Activated CD8-positive, alpha-beta memory T cell treated with anti-CD3 and anti-CD28 coated beads for 1 hour (primary cell): ENCODE measurements at places on chromosomes 12 and 14.

- DNase-seq = no peak
These were observed 17.4 kb upstream of the PYGL start for GRCh38 chr14:50961605-50962221.

DNA sequence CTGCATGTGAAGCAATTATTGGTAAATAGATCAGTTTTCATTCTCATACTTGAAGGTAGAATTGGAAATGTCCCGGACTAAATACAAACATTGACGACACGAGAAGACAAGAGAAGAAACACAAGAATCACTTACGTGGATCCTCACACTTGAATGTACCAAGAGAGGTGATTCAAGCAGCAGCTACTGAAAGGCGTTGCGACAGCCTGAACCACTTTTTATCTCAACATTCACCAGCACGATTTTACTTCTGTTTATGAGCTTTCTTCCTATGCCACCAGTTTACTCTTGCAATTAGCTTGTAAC, 3.6 kb upstream of the FZD10 start:
- DNase-seq = no peak

DNA sequence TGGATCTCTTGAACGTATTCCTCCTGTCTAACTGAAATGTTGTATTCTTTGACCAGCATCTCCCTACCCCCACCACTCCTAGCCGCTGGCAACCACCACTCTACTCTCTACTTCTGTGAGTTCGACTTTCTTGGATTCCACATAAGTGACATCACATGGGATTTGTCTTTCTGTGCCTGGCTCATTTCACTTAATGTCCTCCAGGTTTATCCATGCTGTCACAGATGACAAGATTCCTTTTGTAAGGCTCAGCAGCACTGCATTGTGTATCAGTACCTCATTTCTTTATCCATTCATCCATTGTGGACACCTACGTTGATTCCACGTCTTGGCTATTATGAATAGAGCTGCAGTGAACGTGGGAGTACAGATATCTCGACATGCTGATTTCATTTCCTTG, 10.5 kb downstream of the PRKAB1 start:
- no peak for DNase-seq

- no peak for DNase-seq
These were observed 249.2 kb downstream of the C12orf50 start for GRCh38 chr12:87779858-87780498.

DNA sequence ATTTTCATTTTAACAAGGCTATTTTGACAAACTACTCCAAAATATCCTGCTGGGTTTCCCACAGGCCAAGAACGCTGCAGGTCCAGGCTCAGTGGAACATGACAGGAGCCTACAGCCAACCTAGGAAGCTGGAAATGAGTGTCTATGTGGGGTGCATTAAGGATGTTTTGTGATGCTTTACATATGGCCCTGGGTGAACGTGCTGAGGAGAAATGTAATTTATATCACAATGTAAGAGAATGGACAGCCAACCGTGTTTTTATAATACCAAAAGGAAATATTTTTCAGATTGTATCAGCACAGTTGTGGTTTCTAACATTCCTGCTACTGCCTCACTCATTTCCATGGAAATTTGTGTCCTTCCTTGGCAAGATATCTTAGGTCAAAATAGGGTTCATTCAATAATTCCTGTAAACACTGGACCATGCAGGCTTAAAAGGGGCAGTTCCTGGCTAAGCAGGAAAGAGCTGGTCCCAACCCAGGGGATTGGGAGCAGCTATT, 51.5 kb downstream of the ST8SIA1 start:
- DNase-seq = no peak

DNA sequence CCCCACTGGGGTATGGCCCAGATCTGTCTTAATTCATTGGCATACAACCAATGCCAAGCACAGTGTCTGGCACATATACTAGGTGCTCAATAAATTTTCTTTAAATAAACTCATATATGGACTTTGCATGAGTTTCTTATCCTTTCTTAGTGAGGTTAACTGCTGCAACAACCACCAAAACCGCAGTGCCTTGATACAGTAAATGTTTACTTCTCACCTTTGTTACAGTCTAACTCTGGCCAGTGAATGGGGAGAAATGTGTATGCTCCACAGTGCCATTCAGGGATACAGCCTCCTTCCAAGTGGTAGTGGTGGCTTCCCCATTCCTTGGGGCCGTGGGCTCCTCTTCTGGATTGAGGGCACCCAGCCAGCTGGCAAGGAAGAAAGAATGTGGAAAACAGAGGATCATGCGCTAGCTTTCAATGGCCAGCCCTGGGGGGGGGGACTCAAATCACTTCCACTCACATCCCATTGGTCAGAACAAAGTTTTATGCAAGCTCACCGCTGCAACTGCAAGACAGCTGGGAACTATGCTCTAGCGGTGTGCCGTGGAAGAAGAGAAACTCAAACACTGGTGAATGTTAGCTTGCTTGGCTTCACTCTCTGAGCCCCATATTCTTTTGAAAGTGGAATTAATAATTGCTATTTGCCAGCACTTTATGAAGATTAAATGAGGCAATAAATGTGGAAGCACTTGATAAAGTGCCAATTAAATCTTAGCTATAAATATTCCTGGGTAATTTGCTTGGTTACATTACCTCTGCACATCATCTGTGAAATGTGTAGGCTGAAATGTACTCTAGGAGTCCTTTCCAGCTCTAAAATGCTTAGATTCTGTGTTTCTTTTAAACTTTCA, 51.0 kb upstream of the SOCS2 start:
- no peak for DNase-seq

GRCh38 chr12:3077572-3078081, 448 bp downstream of the TSPAN9 start:
- DNase-seq = no peak

DNA sequence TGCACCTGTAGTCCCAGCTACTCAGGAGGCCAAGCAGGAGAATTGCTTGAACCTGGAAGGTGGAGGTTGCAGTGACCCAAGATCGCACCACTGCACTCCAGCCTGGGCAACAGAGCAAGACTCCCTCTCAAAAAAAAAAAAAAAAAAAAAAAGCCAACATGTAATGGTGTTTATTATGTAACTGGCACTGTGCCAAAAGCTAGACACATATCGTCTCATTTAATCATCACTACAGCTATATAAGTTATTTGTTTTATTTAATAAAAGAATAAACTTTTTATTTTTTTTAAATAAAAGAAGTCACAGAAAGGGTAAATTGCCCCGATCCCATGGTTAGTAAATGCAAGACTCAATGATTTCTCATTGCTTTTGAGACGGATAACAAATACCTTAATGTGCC, 76.9 kb downstream of the PTCSC3 start:
- no peak for DNase-seq

GRCh38 chr12:24705741-24706358, 243.1 kb downstream of the BCAT1 start:
- no peak for DNase-seq

DNA sequence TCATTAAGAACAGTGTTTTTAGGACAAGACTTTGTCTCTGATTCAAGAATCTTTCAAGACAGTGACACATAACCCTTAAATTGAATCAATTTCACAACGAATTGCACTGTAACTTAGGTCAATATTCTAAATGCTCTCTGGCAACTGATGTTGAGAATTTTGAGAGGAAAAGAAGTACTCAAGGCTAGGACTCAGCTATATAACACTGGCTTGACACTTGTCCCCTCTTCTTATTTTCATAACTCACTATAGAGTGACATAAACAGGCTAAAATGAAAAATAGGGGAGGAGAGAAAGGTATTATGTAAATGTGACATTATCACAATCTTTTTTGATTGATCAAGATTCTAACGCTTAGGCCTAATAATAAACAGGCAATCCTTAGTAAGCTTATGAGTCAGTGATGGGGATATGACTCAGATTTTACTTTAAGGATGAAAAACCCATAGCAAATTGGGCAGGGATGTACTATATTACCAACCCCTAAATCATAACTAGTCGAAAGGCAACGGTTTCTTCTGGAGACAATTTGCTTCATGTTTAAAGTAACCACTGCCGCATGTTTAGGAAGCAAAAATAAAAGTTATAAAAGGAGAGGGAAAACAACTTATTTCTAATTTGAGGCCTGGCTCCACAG, 10.9 kb downstream of the BTG1 start:
- no peak for DNase-seq

GRCh38 chr14:81427348-81428058, 27.4 kb upstream of the STON2 start:
- DNase-seq = no peak

DNA sequence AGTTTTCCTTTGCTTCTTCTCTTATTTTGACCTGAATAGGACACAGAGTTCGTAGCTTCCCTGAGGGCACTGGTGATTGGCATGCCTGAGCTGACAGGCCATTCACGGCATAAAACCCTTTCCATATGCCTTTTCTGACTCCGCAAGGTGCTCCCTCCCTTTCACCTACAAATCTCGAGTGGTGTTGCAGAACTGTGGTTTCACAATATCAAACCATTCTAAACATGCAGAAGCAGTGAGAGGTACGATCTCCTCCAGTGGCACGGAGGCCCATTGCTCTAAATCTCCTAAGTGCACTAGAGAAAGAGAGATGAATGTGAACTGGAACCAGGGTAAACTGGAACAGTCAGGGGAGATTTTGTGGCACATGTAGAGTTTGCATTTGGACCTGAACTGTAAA, 23.9 kb downstream of the CLSTN3 start:
- DNase-seq = no peak

GRCh38 chr12:80714055-80714454, 2.7 kb upstream of the MYF5 start:
- no peak for DNase-seq

GRCh38 chr12:90163975-90164374, 455.3 kb upstream of the ATP2B1 start:
- no peak for DNase-seq

- DNase-seq = no peak
These were observed 18.2 kb downstream of the IFNG-AS1 start for GRCh38 chr12:68007466-68007865.

DNA sequence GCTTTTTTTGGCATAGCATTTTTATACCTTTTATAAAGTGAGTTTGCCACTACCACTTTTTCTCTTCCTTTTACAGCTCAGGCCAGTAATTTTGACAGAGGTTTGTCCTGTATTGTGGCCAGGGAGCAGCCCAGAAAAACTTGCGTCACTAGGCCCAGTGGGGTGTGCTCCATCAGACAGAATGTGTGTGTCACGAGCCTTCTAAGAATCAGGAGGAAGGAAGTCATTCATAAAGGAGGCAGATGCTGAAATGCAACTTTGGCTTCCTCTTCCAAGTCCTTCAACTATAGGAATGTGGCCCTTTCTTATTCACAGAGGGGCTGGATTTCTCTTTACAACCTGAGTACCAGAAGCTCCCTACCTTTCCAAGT, 10.1 kb upstream of the RAB35 start:
- no peak for DNase-seq

GRCh38 chr12:67042697-67043131, 226.4 kb upstream of the CAND1 start:
- no peak for DNase-seq

DNA sequence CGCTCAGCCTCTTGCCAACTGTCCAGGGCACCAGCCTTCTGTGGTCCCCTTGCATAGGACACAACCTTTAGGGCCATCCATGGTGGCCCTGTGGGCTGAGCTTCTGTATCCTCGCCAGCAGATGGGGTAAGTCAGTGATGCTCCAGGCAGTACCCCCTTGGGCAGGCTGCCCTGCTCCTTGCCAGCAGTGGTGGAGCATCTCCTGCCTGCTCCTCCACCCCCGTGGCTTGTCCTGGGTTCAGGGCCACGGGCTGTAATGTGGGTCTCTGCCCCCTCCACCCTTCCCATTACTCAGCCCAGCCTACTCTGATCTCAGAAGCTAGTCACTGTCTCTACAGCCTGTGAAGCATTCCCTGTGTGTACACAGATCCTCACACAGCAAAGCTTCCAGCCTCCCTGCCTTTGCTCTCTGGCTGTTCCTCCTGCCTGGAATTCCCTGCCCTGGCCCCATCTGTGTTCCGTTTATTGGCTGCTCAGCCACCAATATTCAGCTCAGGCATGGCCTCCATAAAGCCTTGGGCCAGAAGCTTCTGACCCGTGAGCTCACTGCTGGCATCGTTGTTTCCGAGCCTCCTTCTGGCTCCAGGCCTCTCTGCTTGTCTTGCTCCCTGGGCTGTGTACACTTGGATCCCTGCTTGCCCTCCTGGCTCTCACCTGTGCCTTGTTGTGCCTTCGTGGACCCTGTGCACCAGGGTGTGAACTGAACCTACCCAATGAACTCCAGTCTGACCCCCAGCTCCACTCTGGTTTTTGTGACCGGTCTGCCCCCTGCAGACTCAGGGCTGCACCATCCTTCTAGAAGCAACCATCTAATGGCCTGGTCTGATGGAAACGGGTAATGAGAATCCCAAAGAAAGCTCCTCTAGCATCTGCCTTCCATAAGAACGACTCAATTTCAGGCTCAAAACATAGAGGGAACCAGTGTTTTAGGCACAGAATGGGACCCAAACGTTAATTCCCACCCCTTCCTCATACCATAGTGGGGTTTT, 177.0 kb upstream of the PRMT8 start:
- no peak for DNase-seq

DNA sequence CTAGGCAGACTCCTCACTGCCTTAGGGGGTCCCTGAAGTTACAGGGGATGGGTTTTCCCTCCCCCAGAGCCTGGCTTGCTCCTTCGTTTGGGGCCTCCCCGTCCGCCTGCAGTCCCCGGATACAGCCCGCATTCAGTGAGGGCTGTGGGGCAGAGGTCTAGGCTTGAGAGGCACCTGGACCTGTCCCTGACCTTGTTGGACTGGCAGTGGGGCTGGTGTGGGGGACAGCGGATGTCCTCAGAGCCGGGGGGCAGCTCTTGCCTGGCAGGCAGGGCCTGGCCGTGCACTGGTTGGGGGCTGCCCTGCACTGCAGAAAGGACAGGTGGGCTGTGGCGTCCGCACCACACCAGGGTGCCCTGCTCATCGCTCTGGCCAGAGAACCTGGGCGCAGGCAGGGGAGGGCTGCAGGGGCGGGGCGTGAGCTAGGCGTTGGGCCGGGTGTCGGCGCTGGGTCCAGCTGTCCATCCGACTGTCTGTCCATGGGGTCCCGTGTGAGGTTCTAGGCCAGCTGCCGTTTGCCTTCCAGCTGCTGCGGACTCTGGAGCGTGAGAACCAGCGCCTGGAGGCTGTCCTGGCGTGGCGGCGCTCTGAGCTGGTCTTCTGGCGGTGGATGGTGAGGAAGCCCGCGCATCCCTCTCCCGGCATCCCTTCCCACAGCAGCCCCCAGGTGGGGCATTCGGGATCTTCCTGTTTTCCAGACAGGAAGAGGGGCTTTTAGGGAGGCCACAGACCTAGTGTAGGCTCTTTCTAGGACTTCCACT, 6.0 kb downstream of the TEDC1 start:
- no peak for DNase-seq

- DNase-seq = no peak
These were observed 51.6 kb upstream of the PIWIL1 start for GRCh38 chr12:130286041-130286440.

- no peak for DNase-seq
These were observed 372.1 kb downstream of the ALG10 start for GRCh38 chr12:34394211-34395055.

DNA sequence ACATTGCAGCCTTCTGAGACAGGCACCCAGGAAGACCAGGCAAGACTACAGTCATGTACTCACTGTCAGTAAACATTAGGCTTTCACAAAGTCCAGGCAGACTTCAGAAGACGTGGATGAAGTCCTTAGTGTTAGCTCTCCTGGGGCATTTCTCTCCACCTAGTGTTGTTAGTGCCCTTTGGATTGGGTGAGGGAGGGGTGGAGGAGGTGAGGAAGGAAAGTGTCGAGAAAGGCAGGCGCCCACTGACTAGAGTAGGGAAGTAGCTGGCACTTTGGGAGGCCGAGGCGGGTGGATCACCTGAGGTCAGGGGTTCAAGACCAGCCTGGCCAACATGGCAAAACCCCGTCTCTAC, 20.2 kb downstream of the TMEM229B start:
- DNase-seq = no peak
